ENCODE measurements at places on chromosomes 3 and 15. TPM values are rescaled to one million over a fixed set of nuclear protein-coding genes. Genes with fewer than 3 reads are reported as not detected.

Gene ST3GAL6
- 24.8 TPM for total RNA-seq

Gene MRPL3
- total RNA-seq, result 50.6 TPM

Gene SCAANT1
- total RNA-seq, result 1.7 TPM

Gene LRTM1
- total RNA-seq, result not detected

DNA sequence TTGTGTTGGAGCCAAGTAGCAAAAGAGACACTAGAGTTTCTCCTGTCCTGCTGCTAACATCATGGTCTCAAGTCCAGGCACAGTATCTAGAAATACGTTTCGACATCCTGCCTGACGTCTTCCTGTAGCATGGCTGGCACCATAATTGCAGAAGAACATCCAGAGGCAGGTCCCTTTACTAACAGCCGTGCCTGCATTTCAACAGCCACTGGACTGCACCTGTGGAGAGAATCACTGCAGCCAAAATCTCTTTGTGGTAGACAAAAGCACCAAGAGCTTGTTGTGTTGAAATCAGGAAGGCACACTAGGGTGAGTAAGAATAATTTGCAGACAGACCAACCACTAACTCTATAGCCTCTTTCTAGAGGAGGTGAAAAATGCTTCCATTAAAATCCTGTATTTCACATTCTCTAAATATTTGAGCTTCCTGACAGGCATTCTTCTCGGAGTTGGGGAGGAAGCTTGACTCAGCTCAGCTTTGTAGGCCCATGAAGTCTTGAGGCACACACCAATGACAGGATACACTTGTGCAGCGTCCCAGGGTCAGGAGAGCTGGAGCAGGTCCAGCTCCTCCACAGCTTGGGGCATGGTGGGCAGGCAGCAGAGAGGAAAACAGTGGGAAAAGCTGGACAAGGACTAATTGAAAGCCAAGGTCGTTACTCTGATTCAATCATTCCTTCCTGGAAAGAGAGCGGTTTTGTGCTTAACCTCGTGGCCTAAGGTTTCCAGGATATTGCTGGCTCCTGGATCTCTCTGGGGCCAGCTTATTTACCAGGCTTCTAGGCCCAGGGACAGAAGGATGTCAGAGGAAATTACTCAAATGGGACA lies 244.9 kb downstream of the FAM43A start:
- DNase-seq, result peak; percentile 97

- peak; percentile 94 for DNase-seq
These were observed 332.7 kb upstream of the THBS1 start for GRCh38 chr15:39248204-39248603.

- DNase-seq, result no peak
These were observed 46.6 kb downstream of the XXYLT1 start for GRCh38 chr3:195224156-195224979.
